ENCODE measurements at places on chromosomes 13 and 19. TPM values are rescaled to one million over a fixed set of nuclear protein-coding genes. Genes with fewer than 3 reads are reported as not detected.

DNA sequence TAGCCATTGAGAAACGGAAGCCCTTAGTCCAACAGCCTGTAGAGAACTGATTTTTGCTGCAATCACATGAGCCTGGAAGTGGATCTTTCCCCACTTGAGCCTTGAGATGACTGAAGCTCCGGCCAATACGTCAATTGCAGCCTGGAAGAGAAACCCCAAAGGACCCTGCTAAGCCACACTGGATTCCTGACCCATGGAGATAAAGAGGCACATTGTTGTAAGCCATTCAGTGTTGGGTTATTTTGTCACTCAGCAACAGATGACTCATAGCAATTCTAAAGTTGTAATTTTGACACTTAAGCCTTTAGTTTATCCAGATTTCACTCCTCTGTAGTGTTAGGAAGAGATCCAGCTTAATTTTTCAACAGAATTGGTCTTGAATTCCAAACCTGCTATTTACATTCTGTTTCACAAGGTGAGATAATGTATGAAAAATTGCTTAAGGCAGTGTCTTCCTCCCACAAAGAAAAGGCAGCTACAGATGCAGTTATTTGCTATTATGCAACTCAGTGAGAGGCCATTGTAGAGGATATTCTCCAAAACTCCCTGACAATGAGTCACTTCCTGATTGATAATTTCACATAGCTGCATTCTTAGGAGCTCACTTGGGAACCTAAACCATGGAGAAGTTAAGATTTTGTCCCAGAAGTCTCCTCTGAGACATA lies 59.4 kb upstream of the TSHZ3 start:
- no peak for DNase-seq

GRCh38 chr13:42056583-42056982 lies 8.1 kb downstream of the DGKH start:
- DNase-seq = no peak

GRCh38 chr19:17836530-17836929 lies 11.3 kb downstream of the JAK3 start:
- no peak for DNase-seq

GRCh38 chr19:8269724-8270123 lies 38.4 kb downstream of the CD320 start:
- DNase-seq = no peak

The MPND gene
- total RNA-seq = 4.7 TPM

The DMKN gene
- 9.4 TPM for total RNA-seq

DNA sequence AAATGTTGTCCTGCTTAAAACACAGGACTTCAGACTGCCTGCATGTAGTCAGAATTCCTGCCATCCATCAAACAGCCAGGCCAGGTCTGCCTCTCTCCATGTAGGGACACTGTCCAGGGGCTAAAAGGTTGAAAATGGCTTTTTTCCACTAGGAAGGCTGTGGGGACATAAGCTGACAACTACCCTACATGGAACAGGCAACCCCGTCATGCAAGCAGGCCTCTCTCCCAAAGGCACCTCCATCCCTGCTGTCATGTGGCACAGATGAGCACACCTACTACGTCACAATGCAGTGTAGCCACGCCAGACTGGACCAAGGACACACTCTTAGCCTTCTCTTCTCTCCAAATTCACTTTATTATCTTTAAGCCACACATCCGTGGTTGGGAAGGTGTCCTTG lies 40.8 kb downstream of the LATS2 start:
- DNase-seq = no peak

- DNase-seq = no peak
Measured at GRCh38 chr13:41053384-41053826, 7.9 kb upstream of the WBP4 start.

DNA sequence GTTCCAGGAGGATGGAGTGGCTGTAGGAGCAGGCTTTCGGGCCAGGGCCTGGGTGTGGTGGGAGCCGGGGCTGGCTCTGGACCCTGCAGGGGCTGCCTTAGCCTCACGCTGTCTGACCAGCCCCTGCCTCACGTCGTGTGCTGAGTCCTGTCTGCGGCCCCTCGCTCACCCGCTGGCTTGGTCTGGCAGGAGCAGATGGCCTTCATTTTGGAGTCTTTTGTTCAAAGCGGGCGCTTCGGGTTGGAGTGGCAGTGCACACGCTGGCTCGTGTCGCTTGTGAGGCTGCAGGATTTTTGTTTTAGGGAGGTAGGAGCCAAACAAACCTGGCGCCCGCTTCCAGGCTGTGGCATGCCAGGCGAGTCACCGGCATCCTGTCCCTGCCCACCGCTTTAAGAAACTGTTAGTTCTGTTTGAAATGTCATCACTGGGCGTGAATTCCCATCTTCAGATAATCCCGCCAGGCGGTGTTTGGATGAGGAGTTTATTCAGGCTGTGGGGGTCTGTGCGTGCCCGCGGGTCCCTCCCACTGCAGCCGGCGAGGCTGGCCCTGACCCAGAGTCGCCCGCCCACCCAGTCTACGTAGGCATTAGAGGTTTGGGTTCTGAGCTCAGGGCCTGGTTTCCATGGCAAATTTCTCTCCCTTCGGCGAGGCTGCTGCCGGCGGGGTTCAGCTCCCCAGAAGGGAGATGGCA lies 89.8 kb downstream of the KDM4B start:
- no peak for DNase-seq

DNA sequence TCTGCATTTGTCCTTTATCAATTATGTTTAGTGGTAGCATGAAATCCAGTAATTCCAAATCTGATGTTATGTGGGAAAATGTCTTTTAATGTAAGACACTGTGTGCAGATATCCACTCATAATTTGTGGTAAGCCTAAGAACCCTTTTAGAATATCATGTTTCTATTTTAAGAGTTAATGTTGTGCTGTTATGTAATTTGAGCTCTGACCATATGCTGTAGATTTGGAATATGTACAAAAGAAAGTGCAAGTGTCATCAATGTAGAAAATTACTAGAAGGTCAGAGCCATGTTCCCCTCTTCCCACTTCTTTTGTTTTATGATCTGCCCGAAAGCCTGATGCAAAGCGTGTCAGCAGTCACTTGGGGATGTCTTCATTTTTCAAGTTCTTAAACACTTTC lies 44.5 kb downstream of the SCEL start:
- DNase-seq = no peak
